ENCODE measurements at places on chromosomes 1 and 21.

GRCh38 chr1:174815036-174815435, 184.7 kb upstream of the CACYBP start:
- no peak overlapping the region for H3K4me3 ChIP-seq
- H3K4me1 ChIP-seq = peaks cover 25% of the 10 kb centered on the region
- no peak overlapping the region for H3K27ac ChIP-seq
- peaks cover 7% of the 10 kb centered on the region for H3K36me3 ChIP-seq
- DNase-seq = no peak
- no peaks in the 10 kb centered on the region for H3K27me3 ChIP-seq

GRCh38 chr1:243587823-243588560, 262.1 kb downstream of the AKT3 start:
- peak overlapping the region; percentile 75 for H3K27ac ChIP-seq
- no peaks in the 10 kb centered on the region for H3K27me3 ChIP-seq
- H3K36me3 ChIP-seq = peaks cover 65% of the 10 kb centered on the region
- DNase-seq = no peak

- no peak overlapping the region for H3K27ac ChIP-seq
- DNase-seq = no peak
- no peak overlapping the region for H3K4me3 ChIP-seq
- no peaks in the 10 kb centered on the region for H3K4me1 ChIP-seq
These were observed 273.1 kb downstream of the MRPL39 start for GRCh38 chr21:25334046-25334730.

DNA sequence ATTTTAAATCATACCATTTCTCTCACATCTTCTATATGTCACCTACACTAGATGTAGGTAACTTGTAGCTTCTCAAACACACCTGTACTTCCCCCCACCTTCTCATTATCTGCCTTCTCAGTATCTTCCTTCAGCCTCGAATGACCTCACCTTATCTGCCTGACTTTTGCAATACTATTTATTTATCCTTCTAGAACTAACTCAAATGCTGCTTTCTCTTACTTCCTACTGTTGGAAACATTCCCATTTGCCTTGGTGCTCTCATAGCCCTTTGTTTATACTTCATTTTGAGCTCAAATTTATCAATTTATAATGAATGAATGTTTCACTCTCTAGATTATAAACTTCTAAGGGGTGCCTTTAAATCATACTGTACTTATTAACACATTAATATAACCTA, 50.4 kb upstream of the KIAA1614 start:
- no peaks in the 10 kb centered on the region for H3K27me3 ChIP-seq
- no peak overlapping the region for H3K27ac ChIP-seq
- peaks cover 7% of the 10 kb centered on the region for H3K36me3 ChIP-seq
- no peak overlapping the region for H3K4me3 ChIP-seq
- DNase-seq = no peak

GRCh38 chr1:226960944-226961765, 21.1 kb downstream of the COQ8A start:
- H3K4me3 ChIP-seq = no peak overlapping the region
- H3K27ac ChIP-seq = no peak overlapping the region
- no peaks in the 10 kb centered on the region for H3K27me3 ChIP-seq
- no peaks in the 10 kb centered on the region for H3K4me1 ChIP-seq
- H3K36me3 ChIP-seq = peaks cover 19% of the 10 kb centered on the region
- no peak for DNase-seq

DNA sequence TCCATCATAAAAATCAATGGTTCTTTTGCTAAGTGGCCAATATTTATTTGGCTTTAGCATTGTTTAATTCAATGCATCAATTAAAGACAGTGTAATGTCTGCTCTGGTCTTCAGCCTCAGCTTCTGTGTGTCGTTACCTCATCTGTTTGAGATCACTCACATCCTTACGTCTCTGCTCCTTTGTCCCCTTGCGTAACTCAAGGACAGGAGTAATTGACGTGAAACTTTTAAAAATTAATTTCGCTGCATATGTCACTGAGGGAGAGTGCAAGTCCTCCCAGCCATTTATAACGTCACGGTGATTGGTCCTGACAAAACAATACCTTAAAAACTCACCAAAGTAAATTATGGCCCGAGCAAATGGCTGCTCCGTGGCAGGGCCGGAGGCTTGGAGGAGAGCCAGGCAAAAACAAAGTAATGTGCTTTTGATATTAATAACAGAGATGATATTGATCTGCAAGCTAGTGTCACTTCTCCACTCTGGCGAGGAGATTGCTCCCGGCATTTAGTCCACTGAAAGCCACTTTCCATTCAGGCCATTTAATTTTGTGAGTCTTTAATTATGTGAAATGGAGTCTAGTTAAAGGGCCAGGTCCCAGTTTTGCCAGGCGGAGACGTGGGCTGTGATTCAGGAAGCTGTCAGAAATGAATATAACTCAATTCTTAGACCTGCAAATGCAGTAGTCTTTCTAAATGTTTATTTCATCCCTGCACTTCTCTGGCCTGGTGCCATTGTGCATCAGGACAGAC, 150.9 kb upstream of the POU3F1 start:
- no peak overlapping the region for H3K27ac ChIP-seq
- H3K27me3 ChIP-seq = peaks cover 6% of the 10 kb centered on the region
- H3K4me1 ChIP-seq = no peaks in the 10 kb centered on the region
- no peak overlapping the region for H3K4me3 ChIP-seq
- DNase-seq = no peak

DNA sequence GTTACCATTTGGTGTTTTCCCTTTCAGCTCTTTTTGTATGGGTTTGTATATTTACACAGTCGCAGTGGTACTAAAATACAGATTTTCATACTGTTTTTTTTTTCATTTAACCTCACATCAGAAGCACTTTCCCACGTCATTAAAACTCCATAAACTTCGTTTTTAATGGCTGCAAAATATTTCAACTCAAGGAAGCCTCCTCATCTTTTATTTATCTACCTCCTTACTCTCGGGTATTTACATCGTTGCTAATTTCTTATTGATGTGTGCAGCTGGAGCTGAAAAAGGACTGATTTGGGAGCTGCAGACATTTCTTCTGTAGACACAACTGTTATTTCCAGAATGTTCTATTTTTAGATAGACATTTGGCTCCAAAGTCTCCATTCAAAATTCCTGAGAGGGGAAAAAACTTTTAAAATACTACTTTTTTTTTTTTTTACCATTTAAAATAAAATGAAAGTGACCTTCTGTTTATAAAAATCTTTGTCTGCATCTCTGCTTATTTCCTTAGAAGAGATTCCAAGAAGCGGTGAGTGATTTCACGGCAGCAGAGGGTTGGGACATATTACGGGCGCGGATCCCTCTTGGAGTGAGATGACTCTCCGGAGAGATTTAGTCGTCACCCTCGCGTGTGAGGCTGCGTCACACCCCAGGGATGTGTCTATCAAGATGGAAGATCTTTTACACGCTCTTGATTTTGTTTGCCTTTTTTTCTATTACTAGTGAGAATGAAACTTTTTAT, 10.1 kb downstream of the RUNX3 start:
- H3K4me3 ChIP-seq = no peak overlapping the region
- H3K36me3 ChIP-seq = peaks cover 92% of the 10 kb centered on the region
- H3K27me3 ChIP-seq = no peaks in the 10 kb centered on the region
- peaks cover 40% of the 10 kb centered on the region for H3K4me1 ChIP-seq
- DNase-seq = peak; percentile 32

- no peaks in the 10 kb centered on the region for H3K27me3 ChIP-seq
- no peaks in the 10 kb centered on the region for H3K36me3 ChIP-seq
- DNase-seq = no peak
- H3K4me1 ChIP-seq = no peaks in the 10 kb centered on the region
- no peak overlapping the region for H3K27ac ChIP-seq
These were observed 45.2 kb downstream of the AJAP1 start for GRCh38 chr1:4699376-4700301.

DNA sequence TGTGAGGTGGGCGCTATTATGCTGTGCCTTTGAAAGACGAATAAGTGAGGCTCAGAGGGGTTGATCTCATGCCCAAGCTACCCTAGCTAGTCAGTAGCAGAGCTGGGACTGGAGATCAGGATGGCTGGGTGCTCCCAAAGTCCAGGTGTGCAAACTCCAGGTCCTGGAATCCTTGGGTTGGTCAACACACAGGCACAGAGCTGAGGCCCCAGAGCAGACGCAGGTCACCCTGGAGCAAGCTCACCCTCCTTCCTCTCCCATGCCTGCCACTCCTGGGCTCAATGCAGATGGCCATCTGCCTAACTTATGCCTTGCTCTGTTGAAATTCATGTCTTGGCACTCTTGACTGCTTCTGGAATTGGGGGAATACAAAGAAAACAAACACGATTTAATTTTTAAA, 587.2 kb downstream of the PTPRU start:
- H3K27me3 ChIP-seq = peaks cover 13% of the 10 kb centered on the region
- no peak overlapping the region for H3K4me3 ChIP-seq
- no peaks in the 10 kb centered on the region for H3K36me3 ChIP-seq
- no peak overlapping the region for H3K27ac ChIP-seq

DNA sequence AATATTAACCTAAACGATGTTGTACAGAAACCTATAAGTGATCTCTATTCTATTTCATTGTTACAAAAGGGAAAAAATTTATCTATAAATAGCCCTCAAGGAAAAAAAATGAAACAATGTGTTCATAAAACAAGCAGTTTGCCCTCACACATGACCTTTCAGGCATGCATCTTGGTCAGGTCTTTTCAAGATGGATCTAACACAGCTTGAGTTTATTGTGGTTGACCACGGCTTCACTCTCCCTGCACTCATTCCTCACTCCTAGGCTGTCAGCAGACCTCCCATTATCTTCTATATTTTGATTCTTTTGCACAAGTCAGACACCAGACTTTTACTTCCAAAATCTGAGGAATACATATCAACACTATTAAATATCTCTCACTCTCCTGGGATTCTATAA, 544.3 kb downstream of the KCNT2 start:
- no peaks in the 10 kb centered on the region for H3K4me1 ChIP-seq
- no peak overlapping the region for H3K4me3 ChIP-seq
- DNase-seq = no peak
